Cardiac septum (tissue), 1 donor: ENCODE measurements at places on chromosomes 3 and 15. TPM values are rescaled to one million over a fixed set of nuclear protein-coding genes. Genes with fewer than 3 reads are reported as not detected.

DNA sequence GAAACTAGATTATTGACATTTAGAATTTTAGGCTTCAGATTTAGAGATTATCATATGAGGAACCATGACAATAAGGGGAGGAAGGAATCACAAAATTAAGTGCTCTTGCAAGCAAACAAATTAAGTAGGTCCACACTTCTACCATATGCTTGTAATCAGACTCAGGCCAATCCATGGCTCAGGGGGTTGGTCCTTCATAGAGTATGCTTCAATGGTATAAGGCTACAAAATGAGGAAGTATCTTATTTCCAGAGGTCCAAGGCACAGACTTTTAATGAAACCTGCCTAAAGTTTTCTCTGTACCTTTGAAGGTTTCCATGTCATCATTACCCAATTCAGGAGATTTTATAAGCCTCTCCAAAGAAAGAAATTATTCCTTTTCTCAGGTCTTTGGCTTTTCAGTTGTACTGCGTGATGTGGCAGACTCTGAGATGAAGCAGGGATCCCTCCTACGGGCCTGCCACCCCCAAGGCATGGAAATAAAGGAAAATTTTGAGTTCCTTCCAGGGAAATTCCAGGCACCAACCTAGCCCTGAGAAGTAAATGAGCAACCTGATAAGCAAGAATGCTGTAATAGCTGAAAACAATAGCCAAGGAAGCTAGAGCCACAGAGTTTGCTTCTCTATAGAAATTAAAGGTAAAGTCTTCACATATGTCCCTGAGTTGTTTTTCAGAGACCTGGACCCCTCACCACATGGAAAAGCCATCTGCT lies 36.3 kb downstream of the SERPINI2 start:
- DNase-seq = no peak

Gene ATP10A
- total RNA-seq = 0.94 TPM

Gene GABRR3
- not detected for total RNA-seq

DNA sequence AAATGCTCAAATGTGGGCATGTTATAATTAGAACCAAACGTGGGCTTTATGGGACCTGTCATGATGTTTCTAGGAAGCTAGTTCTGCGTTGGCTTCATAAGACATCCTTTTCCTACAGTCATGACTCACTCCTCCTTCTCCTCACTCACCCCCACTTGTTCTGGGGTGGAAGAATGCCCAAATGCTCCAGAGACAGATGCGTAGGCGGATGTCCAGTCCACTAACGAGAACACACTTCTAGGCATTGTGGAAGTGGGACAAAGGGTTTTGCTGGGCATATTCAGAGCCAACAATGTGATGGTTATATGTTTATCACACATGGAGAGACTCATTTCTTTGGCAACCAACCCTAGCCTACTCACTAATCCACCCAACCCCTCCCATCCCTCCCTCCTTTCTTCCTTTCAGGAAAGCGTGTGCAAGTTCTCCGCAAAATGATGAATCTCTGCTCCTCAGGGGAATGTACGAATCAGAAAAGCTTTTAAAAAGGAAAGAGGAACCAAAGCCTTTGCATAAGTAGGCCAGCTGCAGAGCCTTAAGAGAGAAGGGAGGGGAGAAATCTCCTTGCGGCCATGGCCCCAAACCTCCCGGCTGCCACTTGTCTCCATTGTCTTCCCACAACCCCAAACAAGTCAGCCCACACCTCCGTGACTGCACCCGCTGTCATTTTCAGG lies 123.0 kb upstream of the SPRED1 start:
- DNase-seq = no peak

Gene KCNH8
- total RNA-seq = 0.08 TPM

DNA sequence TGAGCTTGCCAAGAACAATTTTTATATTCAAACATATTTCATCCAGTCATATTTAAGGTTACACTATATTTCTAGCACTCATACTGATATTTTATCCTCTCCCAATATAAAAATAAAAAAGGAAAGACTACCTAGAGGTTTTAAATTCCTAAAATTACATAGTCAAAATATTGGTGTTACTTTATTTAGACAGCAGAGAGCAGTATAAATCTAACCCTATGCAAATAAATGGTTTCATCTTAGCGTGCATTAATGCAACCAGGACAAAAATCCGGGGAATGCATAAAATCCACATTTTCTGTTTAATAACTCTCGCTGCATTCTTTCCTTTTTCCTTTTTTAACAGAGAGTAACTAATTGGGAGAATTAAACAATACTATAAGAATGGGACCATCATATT lies 1447.4 kb upstream of the ALCAM start:
- DNase-seq = no peak

Gene ANKUB1
- not detected for total RNA-seq

Gene KCNAB1
- 2.5 TPM for total RNA-seq

Gene INKA1
- 1.9 TPM for total RNA-seq

Gene DNAH1
- total RNA-seq = 4.2 TPM

DNA sequence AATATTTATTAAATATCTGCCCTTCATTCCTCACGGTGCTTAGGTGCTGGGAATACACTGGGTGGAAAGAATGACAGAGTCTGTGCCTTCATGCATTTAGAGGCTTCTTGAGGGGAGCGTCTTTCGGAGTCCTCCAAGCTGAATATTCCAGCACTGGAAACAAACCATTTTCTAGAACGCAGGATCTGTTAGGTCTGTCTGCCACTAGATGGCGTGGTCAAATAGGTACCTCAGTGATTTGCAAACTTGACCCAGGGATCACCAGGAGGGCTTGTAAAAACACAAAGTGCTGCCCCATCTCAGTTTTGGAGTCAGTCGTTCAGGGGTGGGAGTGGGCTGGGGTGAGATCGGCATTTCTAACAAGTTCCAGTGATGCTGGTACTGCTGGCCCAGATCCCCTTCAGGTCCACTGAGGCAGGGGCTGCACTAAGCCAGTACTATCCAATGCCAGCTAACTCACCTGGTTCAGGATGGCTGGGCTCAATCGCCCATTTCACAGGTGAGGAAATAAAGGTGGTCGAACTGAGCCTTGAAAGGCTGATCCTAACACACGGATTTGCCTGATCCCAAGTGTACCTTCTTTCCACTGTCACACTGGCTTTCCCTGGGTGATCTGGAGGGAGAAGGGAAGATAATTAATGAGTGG lies 14.8 kb downstream of the ARNT2 start:
- DNase-seq = no peak

Gene DZIP1L
- 7.2 TPM for total RNA-seq

GRCh38 chr3:178967177-178967532 lies 104.5 kb downstream of the ZMAT3 start:
- DNase-seq = no peak
